ENCODE measurements at places on chromosomes 4 and X.
A peak's percentile ranks its signal among the peaks of the same experiment; 100 is the strongest.

DNA sequence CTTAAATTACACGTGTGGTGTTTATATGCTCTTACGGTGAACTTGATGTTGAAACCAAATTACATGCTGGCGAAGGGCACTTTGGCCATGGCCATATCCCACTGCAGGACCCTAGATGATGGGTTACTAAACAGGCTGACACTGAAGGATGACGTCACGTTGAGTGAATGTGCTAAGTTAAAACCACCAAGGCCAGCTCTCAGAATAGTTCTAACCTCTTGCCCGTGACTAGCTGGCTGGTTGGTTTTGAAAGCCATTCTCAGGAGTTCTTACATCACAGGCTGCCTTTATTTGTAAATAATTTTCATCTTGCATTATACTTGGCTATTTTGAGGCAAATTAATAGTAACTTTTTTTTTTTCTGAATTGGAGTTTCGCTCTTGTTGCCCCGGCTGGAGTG, 41.3 kb upstream of the PHEX start:
- DNase-seq, result no peak

DNA sequence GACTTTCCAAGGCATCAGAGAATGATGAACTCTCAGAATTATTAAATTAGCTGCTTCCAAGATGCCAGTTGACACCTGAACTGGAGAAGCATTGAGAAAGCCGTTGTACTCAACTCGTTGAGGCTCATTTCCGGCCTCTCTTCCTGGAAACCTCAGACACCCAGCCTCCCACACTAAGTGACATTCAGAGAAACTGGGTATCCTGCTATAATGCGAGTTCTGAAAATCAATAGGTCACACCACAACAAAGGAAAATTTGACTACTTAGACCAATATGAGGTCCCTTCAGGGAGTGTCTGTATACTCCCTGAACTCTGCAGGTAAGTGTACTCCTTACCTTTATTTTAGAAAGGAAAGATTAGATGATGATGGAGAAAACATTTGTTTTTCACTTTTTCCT, 51.2 kb downstream of the ENPEP start:
- DNase-seq, result no peak

DNA sequence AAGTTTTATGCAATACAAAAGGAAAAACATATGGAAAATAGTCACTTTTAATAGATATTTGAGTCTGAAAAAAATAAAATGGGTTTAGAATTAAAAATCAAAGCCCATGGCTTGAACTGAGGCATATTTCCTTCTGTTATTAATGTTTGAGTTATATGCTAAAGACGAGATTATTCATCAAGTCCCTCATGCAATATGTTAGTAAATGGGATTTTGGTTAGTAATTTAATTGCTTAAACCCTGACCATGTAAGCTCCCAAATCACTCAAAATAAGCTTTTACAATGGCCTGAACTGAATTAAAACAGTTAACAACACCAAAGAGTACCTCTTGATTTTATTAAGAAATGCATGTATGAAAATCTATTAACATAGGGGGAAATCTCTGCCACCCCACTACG, 12.1 kb downstream of the UNC5C start:
- DNase-seq, result no peak

- peak; percentile 49 for DNase-seq
Observed at GRCh38 chrX:83771664-83772063, 89.3 kb upstream of the CYLC1 start.

DNA sequence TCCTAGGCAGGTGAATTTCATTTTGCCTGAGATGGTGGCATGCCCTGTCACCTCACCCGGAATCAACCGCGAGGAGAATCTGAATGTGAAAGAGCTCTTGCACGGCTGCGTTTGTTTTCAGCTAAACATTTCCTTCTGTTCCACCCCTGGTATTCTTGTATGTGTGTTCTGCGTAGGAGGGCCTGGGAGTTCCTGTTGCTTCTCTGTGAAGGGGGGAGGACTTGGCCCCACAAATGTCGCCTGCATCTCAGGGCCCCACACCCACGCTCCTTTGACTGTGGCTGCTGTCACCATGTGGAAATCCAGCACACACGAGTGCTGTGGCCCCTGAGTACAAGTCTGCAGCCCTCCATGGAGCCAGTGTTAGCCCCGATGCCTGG, 45.8 kb upstream of the CLCN4 start:
- DNase-seq, result no peak

- DNase-seq, result no peak
Observed at GRCh38 chrX:9770319-9770718, 4.7 kb upstream of the GPR143 start.

DNA sequence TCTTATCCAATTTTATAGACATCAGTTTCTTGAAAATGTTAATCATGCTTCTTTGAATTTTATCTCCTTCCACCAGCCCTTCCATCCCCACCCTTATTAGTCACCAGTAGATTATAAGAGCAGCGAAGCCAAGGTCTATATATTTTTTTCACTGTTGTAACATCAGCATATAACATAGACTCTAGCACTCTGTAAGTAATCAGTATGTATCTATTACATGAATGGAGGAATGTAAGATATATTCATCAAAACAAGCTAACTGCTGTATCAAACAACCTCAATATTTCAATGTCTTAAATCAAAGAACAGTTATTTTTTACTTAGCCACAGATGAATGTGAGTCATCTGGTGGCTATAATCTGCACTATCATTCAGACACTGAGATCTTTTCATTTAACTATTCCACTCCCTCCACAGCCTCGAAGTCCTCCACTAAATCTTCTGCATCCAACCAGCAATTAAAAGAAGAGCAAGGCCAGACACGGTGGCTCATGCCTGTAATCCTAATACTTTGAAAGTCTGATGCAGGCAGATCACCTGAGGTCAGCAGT, 178.9 kb downstream of the CENPC start:
- DNase-seq, result no peak

DNA sequence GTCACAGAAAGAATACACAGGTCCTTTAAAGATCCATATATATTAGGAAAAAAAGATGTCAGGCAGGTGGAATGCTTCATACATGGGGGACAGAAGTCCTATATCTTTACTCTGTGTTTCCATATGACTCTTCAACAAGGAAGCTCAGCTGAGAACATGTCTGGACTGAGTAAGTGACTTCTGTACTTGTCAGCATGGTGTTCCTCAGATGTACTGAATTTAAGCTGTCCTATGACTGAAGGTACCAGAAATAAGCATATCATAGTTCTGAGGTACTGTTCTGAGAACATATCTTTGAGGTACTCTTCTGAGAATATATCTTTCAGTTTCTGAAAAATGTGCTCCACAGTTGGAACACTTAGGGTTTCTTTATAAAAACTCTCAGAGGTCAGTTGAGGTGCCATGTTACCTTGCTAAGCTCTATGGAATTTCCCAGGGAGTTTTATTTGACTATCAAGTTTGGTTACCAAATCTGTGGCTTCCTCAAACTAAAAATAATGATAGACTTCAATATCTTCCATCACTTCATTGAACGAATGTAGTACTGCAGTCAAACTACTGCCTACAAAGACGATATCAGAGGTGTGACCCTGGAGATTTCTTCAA, 597.2 kb upstream of the GNPDA2 start:
- DNase-seq, result no peak

- no peak for DNase-seq
Observed at GRCh38 chr4:73922766-73923630, 53.8 kb downstream of the CXCL1 start.

- no peak for DNase-seq
Observed at GRCh38 chr4:167265231-167265630, 30.9 kb upstream of the SPOCK3 start.

GRCh38 chr4:67934628-67935027, 28.7 kb downstream of the TMPRSS11A start:
- DNase-seq, result no peak

GRCh38 chr4:158371158-158371557, 150.5 kb upstream of the RXFP1 start:
- DNase-seq, result no peak

- no peak for DNase-seq
Observed at GRCh38 chr4:37745946-37746345, 59.8 kb upstream of the RELL1 start.

DNA sequence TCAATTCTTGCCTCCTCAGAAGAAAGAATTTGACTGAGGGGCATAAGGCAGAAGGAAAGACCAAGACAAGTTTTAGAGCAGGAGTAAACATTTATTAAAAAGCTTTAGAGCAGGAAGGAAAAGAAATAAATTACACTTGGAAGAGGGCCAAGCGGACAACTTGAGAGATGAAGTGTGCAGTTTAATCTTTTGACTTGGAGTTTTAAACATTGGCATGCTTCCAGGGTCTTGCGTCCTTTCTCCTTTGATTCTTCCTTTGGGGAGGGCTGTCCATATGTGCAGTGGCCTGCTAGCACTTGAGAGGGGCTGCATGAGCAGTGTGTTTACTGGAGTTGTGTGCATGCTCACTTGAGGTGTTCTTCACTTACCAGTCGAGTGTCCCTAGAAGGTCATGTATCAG, 275.8 kb upstream of the IL1RAPL1 start:
- no peak for DNase-seq

GRCh38 chr4:31341601-31342359, 621.6 kb downstream of the PCDH7 start:
- DNase-seq, result no peak

DNA sequence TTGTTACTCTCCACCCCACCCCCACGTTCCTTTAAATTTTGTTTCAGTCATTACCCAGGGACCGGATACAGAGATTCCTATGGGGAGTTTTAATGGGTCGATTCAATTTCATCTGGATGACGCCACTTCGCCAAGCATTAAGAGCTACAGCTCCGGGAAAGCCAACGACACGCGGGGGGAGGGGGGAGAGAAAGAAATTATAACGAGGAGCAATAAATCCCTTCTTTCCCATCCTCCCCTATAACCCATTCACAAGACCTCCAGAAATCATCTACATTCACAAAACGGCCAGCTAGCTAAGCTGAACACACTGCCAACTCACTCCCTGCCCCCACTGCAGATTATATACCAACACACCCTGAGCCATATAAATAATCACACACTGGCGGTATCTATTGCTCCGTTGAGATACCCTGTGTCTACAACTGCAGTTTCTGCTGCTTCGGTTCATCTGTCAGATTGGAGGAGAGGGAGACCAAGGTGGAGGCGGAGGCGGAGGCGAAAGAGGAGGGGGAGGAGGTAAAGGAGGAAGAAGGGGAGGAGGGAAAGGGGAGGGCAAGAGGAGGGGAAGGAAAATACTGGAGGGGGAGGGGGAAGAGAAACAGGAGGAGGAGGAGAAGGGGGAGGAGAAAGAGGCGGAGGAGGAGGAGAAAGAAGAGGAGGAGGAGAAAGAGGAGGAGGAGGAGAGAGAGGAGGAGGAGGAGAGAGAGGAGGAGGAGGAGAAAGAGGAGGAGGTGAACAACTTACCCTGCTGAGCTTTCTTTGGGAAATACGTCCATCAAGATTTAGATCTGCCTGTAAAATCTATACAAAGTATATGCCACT, 113.9 kb upstream of the VAMP7 start:
- DNase-seq, result peak; percentile 86

- DNase-seq, result no peak
Observed at GRCh38 chr4:38383646-38384121, 280.3 kb upstream of the KLF3 start.

GRCh38 chr4:6369035-6369434, 99.4 kb downstream of the WFS1 start:
- DNase-seq, result no peak

- DNase-seq, result peak; percentile 77
Observed at GRCh38 chr4:26330946-26331345, 10.1 kb downstream of the RBPJ start.

GRCh38 chrX:155612312-155613224, at the start of gene TMLHE:
Gene TMLHE, minus strand, starts transcription at chrX:155612952. Its CDS starts 67,676 bp downstream, at chrX:155545276.
- DNase-seq, result peak; percentile 74

- DNase-seq, result no peak
Observed at GRCh38 chrX:72685018-72685417, 29.1 kb downstream of the PHKA1 start.

DNA sequence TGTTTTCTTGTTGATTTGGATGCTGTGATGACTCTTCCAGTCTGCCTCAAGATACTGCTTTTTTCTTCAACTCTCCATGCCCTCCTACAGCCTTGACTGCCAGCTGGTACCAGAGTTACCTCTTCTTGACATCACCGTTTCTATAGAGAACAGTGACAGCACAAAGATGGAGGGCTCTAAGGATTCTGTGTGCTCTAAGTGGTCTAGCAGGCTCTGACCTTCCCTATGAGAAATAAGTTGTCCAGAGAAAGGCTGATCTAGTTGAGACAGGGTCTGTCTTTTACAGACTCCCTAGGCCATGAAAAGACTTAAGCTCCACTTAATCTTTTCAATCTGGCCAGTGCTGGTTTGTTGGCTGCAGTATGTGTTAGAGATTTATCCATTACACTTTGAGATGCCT, at the start of gene AKAP4:
Gene AKAP4, minus strand, starts transcription at position 101 of the 400 bp plus-strand sequence. CDS start 118 bp downstream, outside the sequence.
- DNase-seq, result no peak

DNA sequence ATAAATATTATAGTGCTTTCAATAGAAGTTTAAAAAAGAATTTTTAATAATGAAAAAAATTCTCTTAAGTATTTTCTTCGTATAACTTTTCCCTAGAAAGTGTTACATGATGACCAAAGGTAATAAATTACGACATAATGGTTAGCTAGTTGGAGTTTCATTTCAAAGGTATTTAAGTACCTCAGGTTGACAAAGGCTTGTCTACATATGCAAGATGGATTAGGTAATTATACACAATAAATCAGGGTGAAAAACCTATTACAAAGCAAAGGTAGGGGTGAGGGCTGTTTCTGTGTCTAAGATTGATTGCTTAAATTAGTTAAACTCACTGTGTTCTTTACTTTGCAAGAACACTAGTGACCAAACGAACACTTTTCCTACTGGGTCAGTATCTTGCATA, 508.5 kb upstream of the FAT1 start:
- DNase-seq, result no peak

DNA sequence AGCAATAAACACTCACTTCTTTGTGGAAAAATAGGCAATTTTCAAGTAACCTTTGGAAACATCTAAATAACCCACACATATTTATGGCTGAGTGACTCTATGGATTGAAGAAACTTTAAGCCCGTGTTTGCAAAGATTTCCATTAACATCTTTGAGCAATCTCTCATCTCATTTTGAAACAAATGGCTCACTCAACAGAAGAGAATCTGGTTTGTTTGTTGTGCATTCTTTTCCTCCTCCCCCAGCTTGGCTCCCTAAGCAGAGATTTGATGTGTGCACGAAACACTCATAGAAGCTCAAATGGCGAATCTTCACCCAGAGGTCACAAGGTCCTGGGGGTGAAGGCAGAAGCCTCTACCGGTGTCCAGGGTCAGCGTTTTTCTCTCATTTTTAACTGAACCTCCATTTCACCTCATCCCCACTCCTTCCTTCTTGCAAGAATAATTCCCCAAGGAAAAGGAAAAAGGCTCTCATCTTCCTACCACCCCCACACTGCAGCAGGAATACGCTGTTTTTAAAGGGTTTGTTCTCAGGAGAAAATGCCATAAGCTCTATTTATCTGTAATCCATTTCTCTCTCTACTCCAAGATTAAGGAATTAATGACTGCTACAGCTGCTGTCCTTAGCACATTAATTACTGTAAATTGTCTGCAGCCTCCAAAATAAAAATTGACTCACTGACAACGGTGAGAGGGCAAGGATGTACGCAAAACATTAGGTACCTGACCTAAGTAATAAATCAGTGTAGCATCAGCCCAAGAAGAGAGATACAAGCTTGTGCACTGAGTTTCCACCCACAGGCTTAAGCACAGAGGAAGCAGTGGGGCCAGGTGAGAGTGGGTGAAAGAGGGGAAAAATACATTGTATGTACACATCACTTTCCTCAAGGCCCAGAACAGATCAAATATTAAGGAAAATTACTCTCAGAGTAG, 307.6 kb upstream of the NOCT start:
- DNase-seq, result no peak

- DNase-seq, result peak; percentile 35
Observed at GRCh38 chr4:3299122-3299975, 6.5 kb downstream of the RGS12 start.

GRCh38 chr4:86536151-86536550, 58.0 kb upstream of the PTPN13 start:
- no peak for DNase-seq
